Left lung (tissue), 14 donors: ENCODE measurements at places on chromosomes 7 and 10.

DNA sequence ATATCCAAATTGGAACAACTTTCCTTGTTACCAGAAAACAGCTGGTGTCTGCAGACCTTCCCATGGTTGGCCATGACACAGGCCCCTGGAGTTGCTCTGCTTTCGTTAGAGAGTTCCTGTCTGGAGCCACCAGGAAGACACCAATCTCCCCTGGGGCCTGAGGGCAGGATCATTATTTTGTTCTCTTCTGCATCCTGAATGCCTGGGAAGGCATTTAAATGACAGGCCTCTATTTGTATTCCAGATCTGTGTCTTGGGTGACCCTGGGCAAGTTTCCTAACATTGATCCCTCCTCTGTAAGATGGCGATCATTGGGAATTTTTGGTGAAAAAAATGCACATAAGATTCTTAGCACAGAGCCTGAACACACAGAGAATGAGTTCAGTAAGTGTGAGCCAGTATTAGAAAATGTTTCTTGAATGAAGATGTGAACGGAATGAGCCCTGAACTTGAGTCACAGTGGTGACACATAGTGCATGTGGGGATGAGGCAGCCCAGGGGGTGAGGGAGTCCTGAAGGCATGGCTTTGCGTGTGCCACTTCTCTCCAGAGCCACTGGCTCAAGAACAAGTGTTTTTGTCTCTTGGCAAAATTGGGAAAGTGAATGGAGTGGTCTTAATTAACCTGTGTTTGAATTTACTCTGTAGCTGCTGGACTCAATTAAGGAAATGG, 28.4 kb downstream of the BMPER start:
- no peak for DNase-seq

DNA sequence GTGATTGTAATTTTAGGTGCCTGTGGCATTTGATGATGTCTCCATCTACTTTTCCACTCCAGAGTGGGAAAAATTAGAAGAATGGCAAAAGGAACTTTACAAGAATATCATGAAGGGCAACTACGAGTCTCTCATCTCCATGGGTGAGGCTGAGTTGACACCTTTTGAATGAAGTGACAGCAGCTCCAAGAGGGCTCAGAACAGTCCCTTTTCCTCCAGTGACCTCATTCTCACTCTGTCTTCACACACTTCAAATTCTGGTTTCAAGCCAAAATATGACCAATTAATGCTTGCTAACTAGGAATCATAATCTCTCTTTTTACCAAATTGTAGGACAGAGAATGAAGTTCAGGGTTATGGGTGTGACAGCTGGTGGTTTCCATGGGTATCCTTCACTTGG, 18.9 kb downstream of the ZNF398 start:
- DNase-seq, result no peak

GRCh38 chr7:158782761-158783401, 46.4 kb downstream of the ESYT2 start:
- DNase-seq, result no peak

DNA sequence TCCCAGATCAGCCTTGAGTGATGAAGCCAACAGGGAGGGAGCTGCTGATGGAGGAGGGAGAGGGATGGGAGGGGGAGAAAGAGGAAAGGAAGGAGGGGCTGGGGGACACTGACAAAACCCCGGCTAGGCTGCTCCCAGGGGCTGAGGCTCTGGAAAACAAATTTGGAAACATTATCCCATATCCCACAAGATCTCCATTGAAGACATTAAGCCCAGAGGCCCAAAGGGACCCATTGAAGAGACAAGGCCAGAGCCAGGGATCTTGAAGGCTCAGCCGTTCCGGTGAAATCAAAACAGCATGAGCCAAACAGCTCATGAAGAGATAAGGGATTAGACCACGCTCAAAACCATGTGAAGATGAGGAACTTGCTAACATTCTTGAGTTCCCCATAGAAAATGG, 184.3 kb upstream of the ITGB1 start:
- no peak for DNase-seq

GRCh38 chr7:149725916-149726315, 47.5 kb downstream of the ZNF467 start:
- no peak for DNase-seq

DNA sequence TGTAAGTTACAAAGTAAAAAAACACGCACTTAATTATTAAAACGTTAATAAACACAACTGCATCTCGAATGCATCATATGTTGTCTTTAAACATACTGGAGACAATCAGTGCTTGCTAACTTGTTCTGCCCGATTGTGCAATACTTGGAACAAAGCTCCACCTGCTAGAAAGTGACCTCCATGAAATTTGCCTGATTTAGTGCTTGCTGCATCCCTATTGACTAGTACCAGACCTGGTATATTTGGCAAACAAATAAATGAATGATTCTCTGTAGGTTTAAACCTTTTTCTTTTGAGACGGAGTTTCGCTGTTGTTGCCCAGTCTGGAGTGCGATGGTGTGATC, 6.2 kb downstream of the BZW2 start:
- DNase-seq, result no peak
